ENCODE measurements at places on chromosomes 5 and 9.

DNA sequence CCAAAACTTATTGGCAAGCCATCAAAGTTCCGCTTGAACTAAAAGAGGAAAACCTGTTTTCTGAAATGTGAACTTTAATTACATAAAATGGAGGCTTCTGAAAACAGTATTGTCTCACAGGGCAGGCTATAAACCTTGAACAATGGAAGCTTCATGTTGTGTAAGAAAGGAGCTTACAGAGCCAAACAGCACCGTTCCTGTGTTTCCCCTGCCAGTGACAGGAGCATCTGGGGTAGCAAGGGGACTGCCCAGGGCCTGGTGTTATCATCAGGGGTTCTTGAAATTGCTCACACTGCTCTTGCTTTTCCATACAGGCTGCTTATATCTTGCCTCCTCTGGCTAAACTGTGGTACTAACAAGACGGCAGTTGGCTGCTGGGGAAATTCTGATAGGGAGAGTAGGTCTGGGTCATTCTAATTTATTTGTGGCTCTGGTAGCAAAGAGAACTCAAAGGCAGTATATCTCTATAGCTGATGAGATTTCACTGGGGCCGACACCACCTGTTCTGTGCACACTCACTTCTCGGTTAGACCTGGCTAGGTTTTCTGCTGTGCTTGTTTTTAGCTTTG, 40.4 kb downstream of the BASP1 start:
- no peak for DNase-seq

- no peak for DNase-seq
Observed at GRCh38 chr9:36158122-36158521, 11.1 kb upstream of the CCIN start.

DNA sequence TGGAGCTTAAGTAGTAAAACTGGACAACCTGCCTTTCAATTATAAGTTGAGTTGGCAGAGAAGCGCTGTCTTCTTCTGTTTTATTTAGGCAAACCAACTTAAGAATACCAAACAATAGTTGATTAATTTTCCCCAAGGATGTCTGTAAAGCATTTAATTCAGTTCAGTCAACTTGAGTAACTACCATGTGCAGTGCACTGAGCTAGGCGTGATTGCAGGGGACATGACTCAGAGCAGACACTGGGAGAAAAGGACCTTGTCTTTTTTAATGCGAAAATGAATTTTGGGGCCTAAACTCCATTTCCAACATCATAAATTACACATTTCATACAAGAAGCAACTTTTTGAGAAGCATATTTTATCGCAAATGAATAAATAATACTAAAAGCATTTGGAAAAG, 66.3 kb downstream of the FBXL7 start:
- DNase-seq, result no peak

GRCh38 chr9:107866711-107867311, 377.2 kb upstream of the KLF4 start:
- no peak for DNase-seq

- no peak for DNase-seq
Observed at GRCh38 chr5:81519217-81519905, 125.4 kb upstream of the ACOT12 start.

DNA sequence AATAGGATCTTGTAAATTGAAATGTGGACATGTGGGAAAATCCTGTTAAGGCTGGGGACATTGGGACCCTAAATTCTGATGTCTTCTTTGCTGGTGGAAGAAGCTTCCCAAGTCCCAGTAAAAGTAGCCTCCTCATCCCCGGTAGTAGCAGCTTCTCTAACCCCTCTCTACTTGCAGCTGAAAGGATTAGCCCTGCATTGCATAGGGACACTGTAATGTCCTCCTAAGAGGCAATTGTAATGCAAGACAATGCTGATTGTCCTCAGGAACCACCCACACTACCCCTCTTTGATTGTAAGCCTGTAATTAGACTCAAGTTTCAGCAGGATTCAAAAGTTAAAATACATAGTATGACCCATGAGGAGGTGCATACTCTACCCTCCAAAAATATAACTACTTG, 1938.4 kb upstream of the C9orf72 start:
- peak; percentile 23 for DNase-seq

GRCh38 chr5:32572778-32573480, 12.4 kb upstream of the SUB1 start:
- no peak for DNase-seq

GRCh38 chr9:70554881-70555280, 140.4 kb upstream of the KLF9 start:
- no peak for DNase-seq

- no peak for DNase-seq
Observed at GRCh38 chr5:172008111-172008455, 1.6 kb upstream of the FBXW11 start.

- no peak for DNase-seq
Observed at GRCh38 chr9:108775901-108776306, 79.9 kb downstream of the ACTL7B start.

- no peak for DNase-seq
Observed at GRCh38 chr5:7823594-7823993, 27.3 kb downstream of the CFAP90 start.

GRCh38 chr5:131965826-131966415, 20.5 kb upstream of the MEIKIN start:
- DNase-seq, result no peak

Data from hippocampal formation (tissue), 2 donors.